ENCODE measurements at places on chromosomes 12 and 14.
A peak's percentile ranks its signal among the peaks of the same experiment; 100 is the strongest.

GRCh38 chr12:6360578-6361490, 14.5 kb downstream of the SCNN1A start:
- no peak for DNase-seq

DNA sequence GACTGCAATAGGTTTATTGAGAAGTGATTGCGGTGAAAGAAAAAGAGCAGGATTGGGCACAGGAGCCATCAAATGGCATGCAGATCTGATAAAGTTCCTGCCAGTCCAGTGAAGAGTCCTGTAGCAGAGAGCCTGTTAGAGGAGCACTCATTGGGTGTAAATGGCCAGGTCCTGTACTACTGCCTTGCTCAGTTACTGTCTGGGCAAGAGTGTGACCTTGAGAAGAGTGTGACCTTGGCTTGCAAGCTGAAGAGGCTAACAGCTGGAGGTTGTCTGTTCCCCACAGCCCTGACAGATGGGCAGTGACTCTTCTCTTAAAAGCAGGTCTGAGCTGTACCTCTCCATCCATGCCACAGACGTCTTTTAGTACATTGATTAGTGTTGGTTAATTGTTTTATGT, 148.6 kb upstream of the SLC38A2 start:
- DNase-seq, result no peak

DNA sequence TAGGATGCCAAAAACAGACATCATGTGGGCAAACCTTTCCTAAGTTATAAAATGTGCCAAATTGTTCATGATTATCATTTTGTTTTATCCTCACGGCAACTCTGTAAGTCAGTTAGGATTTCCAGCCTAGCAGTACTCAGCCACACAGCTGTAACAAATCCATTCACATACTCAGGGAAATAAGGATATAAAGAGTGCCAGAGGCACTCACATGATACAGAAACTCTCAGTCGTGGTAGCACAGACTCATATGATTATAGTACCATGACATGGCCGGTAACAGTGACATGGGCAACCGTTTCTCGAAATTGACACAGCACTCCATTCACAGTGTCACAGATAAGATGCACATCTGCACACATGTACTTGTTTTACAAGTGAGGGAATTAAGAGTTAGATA, 344.2 kb downstream of the LRIG3 start:
- DNase-seq, result no peak

- no peak for DNase-seq
Measured at GRCh38 chr14:35430459-35431199, 26.1 kb upstream of the NFKBIA start.

GRCh38 chr14:58801086-58801485, 163.3 kb downstream of the DACT1 start:
- DNase-seq, result no peak

DNA sequence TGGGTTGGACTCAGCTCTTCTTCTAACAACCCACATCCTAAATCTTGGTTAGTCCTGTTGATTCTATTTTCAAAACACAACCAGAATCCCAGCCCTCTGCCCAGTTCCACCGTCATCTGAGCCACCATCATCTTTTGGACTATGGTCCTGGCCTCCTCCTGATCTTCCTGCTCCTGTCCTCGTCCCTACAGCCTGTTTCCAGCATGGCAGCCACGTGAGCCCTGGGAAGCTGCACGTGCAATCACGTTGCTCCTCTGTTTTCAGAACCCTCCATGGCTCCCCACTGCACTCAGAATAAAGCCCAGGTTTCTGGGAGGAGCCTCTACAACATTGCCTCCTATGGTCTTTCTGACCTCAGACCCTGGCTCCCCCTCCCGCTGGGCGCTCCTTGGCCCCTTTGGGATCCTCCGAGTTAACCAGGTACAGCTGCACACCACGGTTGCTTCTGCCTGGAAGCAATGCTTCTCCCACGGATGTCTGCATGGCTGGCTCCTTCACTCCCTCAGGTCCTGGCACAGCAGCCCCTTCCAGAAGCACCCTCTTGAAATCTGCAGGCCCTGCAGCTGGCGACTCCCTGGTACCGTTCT, 44.5 kb downstream of the BEGAIN start:
- no peak for DNase-seq

GRCh38 chr12:124264089-124264795, 30.7 kb upstream of the RFLNA start:
- DNase-seq, result no peak

DNA sequence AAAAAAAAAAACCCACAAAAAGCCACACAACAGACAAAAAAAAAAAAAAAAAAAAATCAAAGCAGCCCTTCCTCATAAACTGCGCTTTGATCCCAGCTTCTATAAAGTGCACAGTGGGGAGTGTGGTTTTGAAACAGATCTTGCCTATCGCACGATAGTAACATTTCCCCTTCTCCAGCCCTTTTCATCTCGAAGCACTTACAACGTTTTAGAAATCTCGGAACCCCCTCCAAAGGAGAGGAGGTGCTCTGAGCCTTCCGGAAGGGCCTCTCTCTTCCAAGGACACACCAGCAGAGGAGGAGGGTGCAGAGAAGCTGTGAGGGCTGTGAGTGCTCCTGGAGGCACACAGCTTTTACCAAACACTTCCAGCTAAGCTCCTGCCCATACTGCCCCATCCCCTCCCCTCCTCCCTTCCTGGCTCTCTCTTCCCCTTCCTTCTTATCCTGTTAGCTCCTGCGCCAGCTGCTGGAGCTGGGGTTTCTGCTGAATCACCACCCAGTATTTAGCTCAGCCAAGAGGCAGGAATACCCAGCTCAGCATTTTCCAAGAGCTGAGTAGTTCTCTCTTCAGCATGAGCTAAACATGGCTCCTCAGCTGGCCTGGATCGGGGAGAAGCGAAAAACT, 28.4 kb downstream of the SLC7A8 start:
- peak; percentile 48 for DNase-seq

- DNase-seq, result no peak
Measured at GRCh38 chr12:30450226-30450625, 245.4 kb downstream of the IPO8 start.

DNA sequence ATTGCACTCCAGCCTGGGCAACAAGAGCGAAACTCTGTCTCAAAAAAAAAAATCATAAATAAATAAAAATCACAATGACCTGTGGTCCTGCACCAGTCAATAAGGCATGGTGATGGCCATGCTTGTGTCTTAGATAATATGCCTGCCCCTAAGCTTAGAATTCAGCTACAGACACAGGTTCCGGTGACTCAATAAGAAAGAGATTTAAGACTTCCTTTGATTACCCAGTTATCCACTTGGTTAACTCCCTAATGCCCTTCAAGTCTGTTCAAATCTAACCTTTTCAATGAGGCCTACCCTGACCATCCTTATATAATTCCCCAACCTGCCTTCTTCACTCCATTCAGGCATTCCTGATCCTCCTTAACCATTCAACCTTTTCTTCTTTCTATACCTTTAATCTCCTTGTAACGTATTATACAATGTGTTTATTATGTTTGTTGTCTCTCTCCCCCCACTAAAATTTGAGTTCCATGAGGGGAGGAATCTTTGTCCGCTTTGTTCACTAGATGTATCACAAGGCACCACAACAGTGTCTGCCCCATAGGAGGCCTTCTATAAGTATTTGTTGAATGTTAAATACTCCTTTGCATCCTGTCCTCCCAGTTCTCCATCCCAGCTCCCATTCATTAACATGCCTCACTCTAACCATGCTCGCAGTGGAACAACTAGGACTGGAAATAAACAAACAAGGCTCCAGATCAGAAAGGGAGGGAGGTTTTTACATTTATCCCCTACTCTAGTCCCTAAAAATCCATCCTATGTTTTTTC, 8.9 kb downstream of the MAP4K5 start:
- no peak for DNase-seq

- DNase-seq, result no peak
Measured at GRCh38 chr12:68809190-68810026, 1.4 kb downstream of the MDM2 start.

DNA sequence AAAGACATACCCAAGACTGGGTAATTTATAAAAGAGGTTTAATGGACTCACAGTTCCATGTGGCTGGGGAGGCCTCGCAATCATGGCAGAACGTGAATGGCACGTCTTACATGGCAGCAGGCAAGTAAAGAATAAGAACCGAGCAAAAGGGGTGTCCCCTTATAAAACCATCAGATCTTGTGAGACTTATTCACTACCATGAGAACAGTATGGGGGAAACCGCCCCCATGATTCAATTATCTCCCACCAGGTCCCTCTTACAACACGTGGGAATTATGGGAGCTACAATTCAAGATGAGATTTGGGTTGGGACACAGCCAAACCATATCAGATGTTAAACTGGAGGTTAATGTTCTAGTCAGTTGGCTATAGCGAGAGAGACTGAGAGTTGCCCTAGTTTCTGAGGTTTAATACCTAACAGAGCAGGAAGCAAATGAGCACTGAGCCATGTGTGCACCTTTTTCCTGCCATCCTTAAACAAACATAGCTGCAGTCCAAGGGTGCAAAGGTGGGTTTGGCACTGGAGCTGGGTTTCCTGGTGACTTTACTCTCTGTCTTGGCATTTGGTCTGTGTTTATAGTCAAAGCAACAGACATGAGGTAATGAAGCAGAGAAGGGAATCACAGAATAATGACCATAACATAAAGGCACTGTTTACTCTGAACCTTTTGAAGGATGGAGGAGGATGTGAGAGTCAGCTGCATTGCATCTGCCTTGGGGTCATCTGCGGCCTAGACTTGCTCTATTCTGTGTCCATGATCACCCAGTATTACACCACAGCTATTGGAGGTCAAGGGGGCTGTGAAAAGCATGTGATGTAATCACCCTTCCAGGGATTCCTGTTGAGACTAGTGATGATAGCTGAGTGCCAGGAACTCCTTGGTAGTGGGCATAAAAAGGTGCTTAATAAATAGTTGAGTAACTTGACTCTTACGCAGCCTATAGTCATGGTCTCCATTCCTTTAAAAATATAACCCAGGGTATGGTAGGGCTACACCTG, 83.6 kb upstream of the USP44 start:
- DNase-seq, result no peak

DNA sequence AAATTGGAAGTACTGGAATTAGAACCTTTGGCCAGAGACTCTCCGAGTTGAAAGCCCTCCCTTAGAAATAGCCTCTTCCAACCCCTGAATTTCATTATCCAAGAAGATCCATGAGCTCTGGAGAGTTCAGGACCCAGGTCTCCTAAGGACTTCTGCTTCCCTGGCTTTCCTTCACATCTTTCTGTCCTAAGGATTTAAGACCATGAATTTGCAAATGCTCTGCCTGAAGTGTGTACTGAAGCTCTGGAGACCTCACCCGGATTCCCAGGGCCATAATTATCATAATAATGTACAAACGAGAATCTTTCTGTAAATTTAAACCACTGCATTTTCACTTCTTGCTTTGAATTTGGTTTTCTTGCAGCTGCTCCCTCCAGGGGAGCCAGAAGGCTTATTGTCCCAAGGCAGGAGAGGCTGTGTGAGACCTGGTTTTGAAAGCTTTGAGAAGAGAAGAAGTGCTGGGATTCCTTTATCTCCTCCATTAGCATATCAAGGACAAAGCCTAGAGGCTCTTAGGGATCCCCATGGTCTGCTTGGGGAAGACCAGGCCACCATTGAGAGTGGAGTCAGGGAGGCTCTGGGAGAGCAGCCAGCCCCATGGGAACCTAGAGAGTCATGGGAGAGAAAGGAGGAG, 41.1 kb downstream of the GLRX5 start:
- no peak for DNase-seq

DNA sequence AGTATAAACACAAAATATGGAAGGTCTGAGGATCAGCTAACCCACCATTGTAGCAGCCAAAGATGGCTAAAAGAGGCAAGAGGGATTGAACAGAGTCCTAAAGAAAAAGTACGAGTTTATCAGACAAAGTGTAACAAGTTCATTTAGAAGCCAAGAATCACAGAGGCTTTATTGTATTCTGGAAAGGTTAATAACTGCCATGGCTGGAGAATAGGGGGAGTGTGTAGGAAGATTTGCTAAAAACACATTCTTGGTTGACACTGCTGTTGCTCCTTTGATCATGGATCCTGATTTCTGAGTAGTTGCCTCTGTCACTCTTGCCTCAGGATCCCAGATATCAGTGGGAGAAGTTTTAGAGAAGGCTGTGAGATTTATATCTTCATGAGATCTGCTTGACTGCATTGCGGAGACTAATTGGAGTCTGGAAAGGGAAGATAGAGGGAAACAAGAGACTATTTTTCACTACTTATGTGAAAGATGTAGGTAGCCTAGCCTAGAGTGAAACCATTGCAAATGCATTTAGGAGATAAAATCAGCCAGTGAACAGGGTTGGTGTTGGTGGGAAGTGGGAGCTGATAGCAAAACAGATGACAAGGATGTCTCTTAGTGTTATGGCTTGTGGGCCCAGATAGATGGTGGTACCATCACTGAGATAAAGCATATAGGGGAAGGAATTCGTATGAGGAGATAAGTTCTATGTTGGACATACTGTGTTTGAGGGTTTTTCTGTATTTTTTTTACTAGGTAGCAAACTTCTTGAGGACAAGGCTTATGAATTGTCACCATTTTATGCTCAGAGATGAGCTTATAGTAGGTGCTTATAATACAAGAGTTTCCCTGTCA, 402.9 kb upstream of the PDE3A start:
- DNase-seq, result no peak

GRCh38 chr14:80850197-80850814, 91.2 kb downstream of the CEP128 start:
- DNase-seq, result no peak

- no peak for DNase-seq
Measured at GRCh38 chr12:106861984-106862916, 87.8 kb downstream of the RIC8B start.

DNA sequence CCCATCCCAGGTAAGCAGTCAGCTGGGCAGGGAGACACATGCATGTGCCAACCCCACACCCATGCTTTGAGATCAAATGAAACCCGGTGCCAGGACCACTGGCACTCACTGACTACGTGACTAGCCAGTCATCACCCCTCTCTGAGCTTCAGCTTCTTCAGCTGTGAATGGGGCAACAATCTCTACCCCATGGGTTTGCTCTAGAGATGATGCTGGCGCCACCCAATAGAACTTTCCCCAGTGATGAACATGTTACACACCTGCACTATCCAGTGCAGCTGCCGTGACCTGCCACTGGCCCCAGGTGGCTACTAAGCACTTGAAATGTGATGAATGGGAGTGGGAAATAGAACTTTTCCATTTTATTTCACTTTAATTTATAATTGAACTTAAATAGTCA, 70.3 kb downstream of the PITPNM2 start:
- DNase-seq, result no peak

GRCh38 chr12:89040146-89040964, 311.9 kb downstream of the DUSP6 start:
- no peak for DNase-seq

- DNase-seq, result no peak
Measured at GRCh38 chr12:89080793-89081465, 271.4 kb downstream of the DUSP6 start.

DNA sequence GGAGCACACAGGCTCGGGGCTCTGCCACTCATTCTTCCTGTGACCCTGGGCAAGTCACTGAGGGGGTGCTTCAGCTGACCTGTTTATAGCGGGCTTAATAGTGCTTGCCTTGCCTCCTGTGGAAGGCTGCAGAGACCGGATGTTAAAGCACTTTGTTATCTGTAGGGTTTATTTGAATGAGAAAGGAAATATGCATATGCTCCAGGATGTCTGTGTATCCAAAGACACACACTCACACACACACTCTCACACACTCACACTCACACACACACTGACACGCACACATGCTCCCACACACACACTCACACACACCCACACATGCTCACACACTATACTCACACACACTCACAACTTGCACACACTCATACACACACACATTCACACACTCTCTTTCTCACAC, 56.1 kb upstream of the DDX11 start:
- no peak for DNase-seq

- no peak for DNase-seq
Measured at GRCh38 chr12:53623548-53624385, 2.4 kb downstream of the ATF7 start.

- DNase-seq, result no peak
Measured at GRCh38 chr12:31729705-31730104, 884 bp upstream of the AMN1 start.
